ENCODE measurements at places on chromosomes 2 and 18.

DNA sequence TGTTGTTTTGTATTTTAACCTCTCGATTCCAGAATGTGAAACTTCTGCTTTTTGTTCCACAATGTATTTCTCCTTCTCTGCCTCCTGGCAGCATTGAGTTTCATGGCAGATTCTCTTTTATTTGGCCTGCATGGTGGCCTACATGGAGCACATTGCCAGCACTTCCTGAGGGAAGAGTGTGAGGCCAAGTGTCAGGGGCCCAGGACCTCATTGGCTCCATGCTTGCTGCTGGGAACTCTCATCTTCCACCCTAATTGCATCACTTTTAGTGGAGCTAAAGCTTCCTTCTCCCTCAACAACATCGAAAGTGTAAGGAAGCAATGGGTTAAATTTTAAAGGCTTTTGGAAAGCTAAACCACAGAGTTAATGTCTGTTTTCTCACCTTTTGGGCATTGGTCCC is 9.5 kb downstream of the TRIB2 start:
- no peak for DNase-seq

DNA sequence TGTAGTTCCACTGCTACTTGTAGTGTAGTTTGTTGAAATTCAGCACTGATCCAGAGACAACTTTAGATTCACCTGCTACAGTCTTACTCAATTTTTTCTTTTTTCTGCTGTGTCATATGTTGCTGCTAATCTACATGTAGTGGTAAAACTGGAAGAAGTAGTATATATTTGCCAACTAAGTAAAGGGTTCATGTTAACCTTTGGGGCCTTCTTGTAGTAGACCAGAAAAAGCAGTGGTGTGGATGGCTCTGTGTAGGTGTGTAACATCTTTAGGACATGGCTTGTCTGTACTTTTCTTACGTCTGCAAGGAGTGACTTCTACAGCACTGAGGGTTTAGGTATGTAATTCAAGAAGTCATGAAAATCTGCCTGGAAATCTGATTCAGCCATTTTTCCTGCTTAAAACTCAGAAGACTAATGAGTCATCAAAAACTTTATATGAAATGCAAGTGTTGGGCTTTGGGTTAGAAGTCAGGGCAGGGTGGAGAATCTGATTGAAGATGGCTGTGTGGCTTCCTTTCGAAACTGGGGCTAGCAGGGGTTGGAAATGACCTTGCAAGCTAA is 8.4 kb downstream of the PTPRM start:
- no peak for DNase-seq

GRCh38 chr2:118693287-118693822 is 154.1 kb downstream of the EN1 start:
- DNase-seq, result no peak

GRCh38 chr2:13919981-13920382 is 712.5 kb upstream of the LRATD1 start:
- DNase-seq, result no peak

GRCh38 chr18:5196253-5197031 is 615 bp downstream of the AKAIN1 start:
- no peak for DNase-seq

DNA sequence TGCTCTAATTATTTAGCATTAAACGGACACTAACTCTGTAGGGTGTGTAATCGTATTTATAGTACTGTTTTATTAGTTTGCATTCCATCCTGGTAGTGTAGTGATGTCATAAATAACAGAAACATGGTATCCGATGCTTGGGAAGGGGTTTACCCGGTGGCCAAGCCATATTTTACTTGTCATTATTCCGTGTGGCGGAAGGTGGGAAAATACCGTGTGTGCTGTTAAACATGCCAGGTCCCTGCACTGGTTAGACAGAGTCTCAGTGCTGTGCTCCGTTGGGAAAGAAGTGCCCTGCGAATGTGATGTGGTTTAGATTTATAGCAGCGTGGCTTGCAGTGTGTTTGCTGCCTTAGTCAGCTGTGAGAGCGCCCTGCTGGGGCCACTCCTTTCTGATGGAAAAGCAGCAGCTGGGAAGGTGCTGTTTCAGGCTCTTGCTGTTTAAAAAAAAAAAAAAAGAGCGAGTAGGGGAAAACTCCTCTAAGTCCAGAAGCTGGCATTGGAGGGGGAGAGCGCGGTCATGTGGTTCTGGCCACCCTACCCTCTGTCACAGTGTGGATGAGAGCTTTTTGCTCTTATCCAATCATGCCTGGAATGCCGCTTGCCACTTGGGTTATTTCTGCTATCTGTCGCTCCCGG is 211.0 kb downstream of the NEDD4L start:
- DNase-seq, result no peak

GRCh38 chr2:33489835-33490431 is 13.5 kb downstream of the RASGRP3 start:
- no peak for DNase-seq

DNA sequence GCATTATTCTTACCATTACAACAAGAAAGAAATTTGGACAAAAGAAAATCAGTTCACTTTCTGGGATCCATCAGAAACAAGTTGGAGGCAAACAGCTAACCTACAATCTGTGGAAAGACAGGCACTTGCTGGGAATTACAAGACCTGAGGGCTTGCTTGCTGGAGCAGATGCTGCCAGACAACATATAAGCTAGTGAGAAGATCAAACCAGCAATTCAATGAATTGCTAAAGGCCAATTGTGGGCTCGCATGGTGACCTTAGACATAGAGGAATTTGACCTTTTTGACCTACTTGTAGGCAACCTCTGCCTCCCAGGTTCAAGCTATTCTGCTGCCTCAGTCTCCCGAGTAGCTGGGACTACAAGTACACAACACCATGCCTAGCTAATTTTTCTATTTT is 921.2 kb upstream of the CNTNAP5 start:
- DNase-seq, result no peak

GRCh38 chr2:36701391-36701795 is 4.9 kb downstream of the VIT start:
- no peak for DNase-seq

DNA sequence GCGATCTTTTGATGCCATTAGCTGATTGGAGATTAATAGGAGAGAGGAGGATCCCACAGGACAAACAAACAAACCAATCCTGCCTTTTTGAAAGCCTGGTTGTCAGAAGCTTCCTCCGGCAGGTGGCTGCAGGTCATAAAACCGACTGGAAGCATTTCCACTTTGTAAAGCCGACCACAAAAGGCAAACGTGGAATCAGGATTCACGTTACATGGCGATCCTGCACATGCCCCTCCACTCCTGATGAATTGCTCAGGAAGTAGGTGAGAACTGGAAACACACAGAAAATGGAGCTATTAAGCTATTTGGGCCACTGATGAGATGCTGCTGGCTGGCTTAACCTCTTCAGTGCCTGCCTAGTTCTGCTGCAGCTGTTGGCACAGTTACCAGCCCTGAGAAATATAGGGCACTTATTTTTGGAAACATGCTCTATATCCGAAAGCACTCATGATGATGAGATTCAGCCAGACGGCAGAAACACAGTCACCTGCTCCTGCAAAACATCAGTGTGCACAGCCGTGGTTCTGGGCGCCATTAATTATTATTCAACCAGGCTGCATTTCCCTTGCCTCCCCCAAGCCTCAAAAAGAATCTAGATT is 110.3 kb upstream of the ST6GAL2 start:
- no peak for DNase-seq

DNA sequence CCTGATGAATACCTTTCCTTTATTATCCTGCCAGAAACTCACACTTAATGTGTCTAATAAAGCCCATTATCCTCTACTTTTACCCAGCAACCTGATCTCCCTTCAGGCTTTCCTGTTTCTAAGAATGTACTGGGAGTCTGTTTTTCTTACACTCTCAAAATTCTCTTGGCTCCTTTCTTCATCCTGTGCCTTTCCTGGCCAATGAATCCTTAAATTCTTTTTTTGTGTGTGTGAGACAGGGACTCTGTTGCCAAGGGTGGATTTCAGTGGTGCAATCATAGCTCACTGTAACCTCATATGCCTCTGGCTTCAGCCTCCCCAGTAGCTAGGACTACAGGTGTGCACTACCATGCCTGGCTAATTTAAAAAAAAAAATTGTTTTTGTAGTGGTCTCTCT is 72.7 kb downstream of the MAP2 start:
- no peak for DNase-seq

GRCh38 chr2:37779611-37780386 is 108.4 kb upstream of the CDC42EP3 start:
- no peak for DNase-seq

DNA sequence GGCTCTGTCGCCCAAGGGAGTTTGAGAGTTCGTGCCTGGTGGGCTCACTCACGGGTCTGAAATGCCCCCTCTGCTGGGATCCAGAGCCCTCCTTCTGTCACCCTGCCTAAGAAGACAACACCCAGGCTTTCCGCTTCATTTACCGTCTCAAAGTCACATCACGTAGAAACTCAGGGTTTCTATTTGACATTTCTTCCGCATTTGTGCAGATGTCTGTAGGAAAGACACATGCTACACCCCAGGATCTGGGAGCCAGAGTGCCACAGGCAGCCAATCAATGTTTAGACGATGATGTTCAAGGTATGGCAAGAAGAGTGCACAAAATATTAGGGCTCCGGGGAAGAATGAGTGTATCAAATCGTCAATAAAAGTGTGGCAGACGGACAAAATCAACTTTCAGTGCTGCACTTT is 24.4 kb upstream of the ACKR3 start:
- no peak for DNase-seq
